ENCODE measurements at places on chromosomes 2 and 18.

- H3K36me3 ChIP-seq, result no peaks in the 10 kb centered on the region
- H3K27me3 ChIP-seq, result no peaks in the 10 kb centered on the region
- no peak overlapping the region for H3K4me3 ChIP-seq
- H3K27ac ChIP-seq, result no peak overlapping the region
- no peaks in the 10 kb centered on the region for H3K4me1 ChIP-seq
Observed at GRCh38 chr18:69838620-69839411, 108.9 kb downstream of the CD226 start.

DNA sequence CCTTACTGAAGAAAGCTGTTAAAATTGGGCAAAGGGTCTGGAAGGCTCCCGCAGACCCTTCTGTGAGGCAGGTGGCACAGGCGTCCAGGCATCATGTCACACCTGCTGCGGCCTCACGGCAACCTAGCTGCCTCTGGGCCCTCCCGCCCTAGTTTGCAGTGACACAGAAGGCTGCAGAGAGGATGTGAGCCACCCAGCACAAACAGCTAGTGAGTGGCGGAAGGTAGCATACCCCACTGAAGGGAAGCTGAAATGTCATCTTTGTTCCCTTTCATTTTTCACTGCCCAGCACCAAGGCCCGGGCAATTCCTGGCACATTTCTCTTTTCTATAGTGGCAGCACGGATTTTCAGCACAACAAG is 53.8 kb downstream of the TRAPPC12 start:
- no peak overlapping the region for H3K27ac ChIP-seq
- DNase-seq, result no peak
- H3K4me3 ChIP-seq, result no peak overlapping the region

GRCh38 chr2:873651-874580 is 76.7 kb upstream of the SNTG2 start:
- no peak overlapping the region for H3K27ac ChIP-seq
- H3K4me1 ChIP-seq, result no peaks in the 10 kb centered on the region
- no peaks in the 10 kb centered on the region for H3K27me3 ChIP-seq
- no peaks in the 10 kb centered on the region for H3K36me3 ChIP-seq

DNA sequence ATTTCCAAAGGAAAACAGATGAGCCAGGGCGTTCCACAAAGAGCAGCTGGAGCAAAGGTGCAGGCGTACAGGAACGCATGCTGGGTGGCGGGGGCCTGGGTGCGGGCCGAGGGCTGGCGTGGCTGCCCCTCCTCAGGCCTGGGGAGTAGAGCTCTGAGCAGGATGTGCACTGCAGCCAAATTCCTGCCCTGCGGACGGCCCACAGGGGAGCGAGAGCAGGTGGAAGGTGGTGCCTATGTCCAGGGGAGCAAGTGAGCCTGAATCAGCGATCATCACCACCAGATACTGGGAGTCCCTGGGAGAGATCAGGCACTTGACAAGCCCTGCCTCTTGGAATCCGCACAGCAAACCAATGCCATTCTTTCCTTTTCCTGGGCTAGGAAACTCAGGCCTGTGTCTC is 106.3 kb downstream of the GBX2 start:
- no peak overlapping the region for H3K27ac ChIP-seq
- no peak for DNase-seq
- no peaks in the 10 kb centered on the region for H3K36me3 ChIP-seq
- H3K4me1 ChIP-seq, result no peaks in the 10 kb centered on the region
- H3K4me3 ChIP-seq, result no peak overlapping the region
- no peaks in the 10 kb centered on the region for H3K27me3 ChIP-seq

DNA sequence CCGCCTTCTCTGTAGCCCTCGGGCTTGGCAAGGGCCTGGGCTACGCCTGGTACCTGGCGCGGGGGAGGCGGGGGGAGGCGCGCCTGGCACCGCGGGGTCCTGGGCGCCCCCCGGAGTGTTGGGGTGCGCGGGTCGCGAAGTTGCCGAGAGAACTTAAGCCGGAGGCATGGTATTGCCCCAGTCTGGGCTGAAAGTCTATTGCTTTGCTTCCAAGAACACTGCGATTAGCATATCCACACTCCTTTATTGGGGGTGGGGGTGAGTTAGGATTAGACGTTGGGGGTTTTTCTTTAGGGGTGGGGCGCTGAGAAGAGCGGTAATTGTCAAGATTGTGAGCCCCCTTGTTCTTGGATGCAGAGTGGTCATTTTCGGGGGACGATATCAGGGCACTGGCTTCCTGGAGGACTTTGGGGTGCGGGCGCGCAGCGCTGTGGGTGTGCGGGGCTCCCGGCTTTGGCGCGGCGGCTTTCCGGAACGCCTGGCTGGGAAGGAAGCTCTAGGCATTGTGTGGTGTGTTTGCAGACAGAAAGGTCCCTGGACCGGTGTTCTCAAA is 798 bp downstream of the TANC1 start:
- H3K36me3 ChIP-seq, result no peaks in the 10 kb centered on the region
- peak overlapping the region; percentile 31 for H3K4me3 ChIP-seq
- DNase-seq, result no peak
- no peaks in the 10 kb centered on the region for H3K27me3 ChIP-seq

DNA sequence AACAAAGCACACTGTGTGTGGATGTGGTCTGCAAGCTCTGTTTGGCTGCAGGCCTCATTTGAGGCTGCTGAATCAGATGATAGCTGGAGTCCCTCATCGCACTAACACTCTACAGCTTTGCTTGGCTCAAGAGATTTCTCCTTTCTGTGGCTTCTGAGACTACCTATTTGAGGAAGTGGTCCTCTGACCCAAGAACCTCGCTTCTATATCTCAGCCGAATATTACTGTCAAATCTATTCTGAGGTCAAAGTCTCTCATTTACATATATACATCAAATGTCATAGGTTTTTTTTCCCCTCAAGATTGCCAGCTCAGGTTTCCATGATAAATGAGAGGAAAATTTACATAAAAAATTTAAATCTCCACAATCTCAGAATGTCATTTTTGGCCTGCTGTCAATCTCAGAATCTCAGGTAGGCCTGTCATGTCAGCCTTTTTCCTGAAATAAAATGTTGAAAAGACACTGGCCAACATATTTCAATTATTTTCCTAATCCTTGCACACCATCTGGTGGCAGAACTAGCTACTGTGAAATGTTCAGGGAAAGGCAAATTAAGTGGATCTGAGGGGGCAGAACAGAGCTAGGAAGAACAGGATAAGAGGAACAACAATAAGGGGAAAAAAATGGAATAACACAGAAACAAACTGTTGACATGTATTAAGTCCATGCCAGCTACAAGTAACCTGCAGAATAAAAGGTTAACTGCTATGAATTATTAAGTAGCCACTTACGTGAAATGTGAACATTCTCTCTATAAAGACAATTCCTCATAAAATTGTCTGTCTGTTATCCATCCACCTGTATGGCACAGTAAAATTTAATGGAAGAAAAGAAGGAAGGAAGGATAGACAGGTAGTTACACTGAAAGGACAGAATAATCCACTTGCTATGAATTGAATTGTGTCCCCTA is 39.3 kb downstream of the AP1S3 start:
- no peaks in the 10 kb centered on the region for H3K4me1 ChIP-seq
- no peak for DNase-seq
- no peak overlapping the region for H3K27ac ChIP-seq
- H3K27me3 ChIP-seq, result no peaks in the 10 kb centered on the region
- no peak overlapping the region for H3K4me3 ChIP-seq

GRCh38 chr2:118861731-118862130 is 14.3 kb upstream of the EN1 start:
- H3K27ac ChIP-seq, result no peak overlapping the region
- H3K4me1 ChIP-seq, result no peaks in the 10 kb centered on the region
- H3K4me3 ChIP-seq, result no peak overlapping the region
- no peaks in the 10 kb centered on the region for H3K36me3 ChIP-seq
- no peaks in the 10 kb centered on the region for H3K27me3 ChIP-seq

- no peaks in the 10 kb centered on the region for H3K36me3 ChIP-seq
- DNase-seq, result no peak
- no peaks in the 10 kb centered on the region for H3K4me1 ChIP-seq
- no peaks in the 10 kb centered on the region for H3K27me3 ChIP-seq
Observed at GRCh38 chr2:240405684-240406313, 29.7 kb upstream of the GPC1 start.

GRCh38 chr18:35671966-35672603 is 90.5 kb downstream of the GALNT1 start:
- no peaks in the 10 kb centered on the region for H3K36me3 ChIP-seq
- DNase-seq, result no peak

DNA sequence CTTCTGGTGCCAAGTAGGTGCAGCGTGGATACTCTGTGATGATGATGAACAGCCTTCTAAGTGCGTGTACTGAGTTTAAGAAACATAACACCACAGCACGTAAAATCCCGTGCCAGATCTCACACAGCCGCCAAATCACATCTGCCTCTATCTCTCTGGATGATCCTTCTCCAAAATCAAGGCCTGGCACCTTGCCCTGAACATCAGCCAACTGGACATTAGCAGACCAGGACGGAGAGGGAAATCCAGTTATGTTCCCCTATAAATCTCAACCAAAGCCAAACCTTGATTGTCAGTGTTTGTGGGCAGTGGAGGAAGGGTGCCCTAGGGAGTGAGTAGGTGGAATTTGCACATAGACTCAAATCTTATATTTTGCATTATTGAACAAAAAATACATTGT is 164.3 kb downstream of the MIB1 start:
- no peak for DNase-seq
- H3K36me3 ChIP-seq, result no peaks in the 10 kb centered on the region
- no peaks in the 10 kb centered on the region for H3K4me1 ChIP-seq
- no peak overlapping the region for H3K4me3 ChIP-seq
- no peak overlapping the region for H3K27ac ChIP-seq
- H3K27me3 ChIP-seq, result no peaks in the 10 kb centered on the region

GRCh38 chr2:23530206-23530908 is 145.4 kb downstream of the KLHL29 start:
- H3K4me1 ChIP-seq, result peaks cover 13% of the 10 kb centered on the region
- H3K4me3 ChIP-seq, result no peak overlapping the region
- H3K27me3 ChIP-seq, result no peaks in the 10 kb centered on the region
- no peak for DNase-seq
- H3K36me3 ChIP-seq, result no peaks in the 10 kb centered on the region
- no peak overlapping the region for H3K27ac ChIP-seq

DNA sequence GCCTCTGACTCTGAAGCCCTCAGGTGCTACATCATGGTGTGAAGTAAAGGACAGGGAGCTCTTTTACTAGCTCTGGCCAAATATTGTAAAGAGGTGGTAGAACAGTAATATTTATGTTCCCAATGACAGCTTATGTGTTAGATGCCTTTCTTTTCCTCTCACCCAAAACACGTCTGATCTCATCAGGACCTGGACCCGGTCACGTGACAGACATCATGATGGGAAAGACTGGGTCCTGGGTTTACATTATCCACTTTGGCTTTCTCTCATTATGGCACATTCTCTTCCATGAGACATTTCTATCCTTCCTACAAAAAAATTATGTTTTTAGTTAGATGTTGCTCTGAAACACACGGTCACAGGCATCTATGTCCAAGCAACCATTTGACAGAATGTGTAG is 548.7 kb upstream of the CDH7 start:
- H3K36me3 ChIP-seq, result no peaks in the 10 kb centered on the region
- H3K4me1 ChIP-seq, result no peaks in the 10 kb centered on the region
- H3K4me3 ChIP-seq, result no peak overlapping the region
- no peaks in the 10 kb centered on the region for H3K27me3 ChIP-seq
- no peak for DNase-seq

- H3K4me1 ChIP-seq, result no peaks in the 10 kb centered on the region
- H3K4me3 ChIP-seq, result no peak overlapping the region
- H3K27ac ChIP-seq, result no peak overlapping the region
- no peaks in the 10 kb centered on the region for H3K36me3 ChIP-seq
- DNase-seq, result no peak
- H3K27me3 ChIP-seq, result no peaks in the 10 kb centered on the region
Observed at GRCh38 chr18:54906331-54907185, 52.7 kb downstream of the CCDC68 start.

DNA sequence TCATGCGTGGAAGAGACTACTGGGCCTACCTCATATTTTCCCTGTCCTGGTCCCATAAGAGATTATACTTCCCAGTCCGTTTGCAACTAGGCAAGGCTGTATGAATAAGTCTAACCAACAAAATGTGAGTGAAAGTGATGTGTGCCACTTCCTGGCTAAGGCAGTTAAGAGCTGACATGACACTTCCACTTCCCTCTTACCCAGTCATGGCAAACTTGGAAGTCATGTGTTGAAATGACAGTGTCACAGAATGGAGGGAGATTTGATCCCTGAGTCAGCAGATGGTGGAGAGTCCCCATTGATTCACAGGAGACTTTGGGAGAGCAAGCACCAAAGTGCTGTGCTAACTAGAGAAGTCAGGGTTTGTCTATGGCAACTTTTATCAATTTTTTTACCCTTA is 36.4 kb downstream of the TACR1 start:
- no peaks in the 10 kb centered on the region for H3K4me1 ChIP-seq
- H3K36me3 ChIP-seq, result no peaks in the 10 kb centered on the region
- no peak overlapping the region for H3K27ac ChIP-seq
- DNase-seq, result no peak
- no peak overlapping the region for H3K4me3 ChIP-seq
- no peaks in the 10 kb centered on the region for H3K27me3 ChIP-seq

- no peak overlapping the region for H3K27ac ChIP-seq
- DNase-seq, result no peak
- no peak overlapping the region for H3K4me3 ChIP-seq
- H3K27me3 ChIP-seq, result no peaks in the 10 kb centered on the region
Observed at GRCh38 chr2:125169022-125169763, 1144.1 kb downstream of the CNTNAP5 start.

DNA sequence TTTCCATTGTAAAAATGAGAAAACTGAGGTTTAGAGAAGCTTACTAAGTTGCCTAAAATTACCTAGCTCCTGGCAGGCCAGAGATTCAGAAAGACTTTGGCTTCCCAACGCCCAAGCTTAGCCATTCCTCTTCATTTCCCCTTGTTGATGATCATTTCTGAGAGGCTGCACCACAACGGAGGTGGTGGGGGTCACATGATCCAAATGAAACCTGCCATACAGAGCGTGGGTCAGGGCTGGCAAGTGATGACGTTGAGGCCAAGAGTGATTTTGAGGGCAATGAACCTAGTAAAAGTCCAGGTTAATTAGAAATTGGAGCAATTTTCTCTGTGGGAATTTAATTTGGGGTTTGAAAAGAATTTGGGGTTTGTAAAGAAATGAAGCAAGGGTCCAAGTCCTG is 109.9 kb downstream of the TMEM182 start:
- H3K4me3 ChIP-seq, result no peak overlapping the region
- H3K27me3 ChIP-seq, result no peaks in the 10 kb centered on the region
- no peak overlapping the region for H3K27ac ChIP-seq
- no peak for DNase-seq
- no peaks in the 10 kb centered on the region for H3K36me3 ChIP-seq

DNA sequence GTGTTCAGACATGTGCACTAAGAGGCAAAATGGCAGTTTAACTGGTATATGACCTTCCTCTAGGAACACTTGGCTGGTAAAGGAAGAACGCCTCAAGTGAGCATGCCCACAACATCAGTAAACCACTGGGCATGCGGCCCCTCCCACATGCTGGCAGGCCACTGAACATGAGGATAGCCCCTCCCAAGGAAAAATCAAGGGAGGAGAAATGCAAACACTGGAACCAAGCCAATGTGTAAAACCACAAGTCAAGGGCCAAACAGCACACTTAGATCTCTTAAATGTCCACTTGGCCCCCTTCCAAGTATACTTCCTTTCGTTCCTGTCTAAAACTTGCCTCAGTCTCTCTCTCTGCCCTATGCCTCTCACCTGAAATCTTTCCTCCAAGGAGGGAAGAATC is 980.8 kb downstream of the TSN start:
- no peak overlapping the region for H3K4me3 ChIP-seq
- no peaks in the 10 kb centered on the region for H3K4me1 ChIP-seq
- no peak for DNase-seq
- no peak overlapping the region for H3K27ac ChIP-seq
- H3K27me3 ChIP-seq, result no peaks in the 10 kb centered on the region

Measured in naive thymus-derived CD4-positive, alpha-beta T cell (primary cell).